ENCODE measurements at places on chromosomes 5 and 9. TPM values are rescaled to one million over a fixed set of nuclear protein-coding genes. Genes with fewer than 3 reads are reported as not detected.

GRCh38 chr9:31697956-31698355 is 686.5 kb upstream of the ACO1 start:
- no peaks in the 10 kb centered on the region for H3K4me1 ChIP-seq
- DNase-seq, result peak; percentile 19
- H3K4me3 ChIP-seq, result no peak overlapping the region
- H3K27me3 ChIP-seq, result no peaks in the 10 kb centered on the region
- H3K36me3 ChIP-seq, result no peaks in the 10 kb centered on the region

GRCh38 chr5:1568201-1568979 is 44.6 kb upstream of the LPCAT1 start:
- peaks cover 27% of the 10 kb centered on the region for H3K4me1 ChIP-seq
- no peak overlapping the region for H3K27ac ChIP-seq
- no peak for DNase-seq
- no peak overlapping the region for H3K4me3 ChIP-seq
- no peaks in the 10 kb centered on the region for H3K27me3 ChIP-seq

The BTNL3 gene
- polyA plus RNA-seq, result not detected

GRCh38 chr5:16178745-16179372 is 732 bp downstream of the MARCHF11 start:
- H3K4me3 ChIP-seq, result peak overlapping the region; percentile 37
- peaks cover 28% of the 10 kb centered on the region for H3K27me3 ChIP-seq
- peak; percentile 89 for DNase-seq
- peaks cover 10% of the 10 kb centered on the region for H3K4me1 ChIP-seq

DNA sequence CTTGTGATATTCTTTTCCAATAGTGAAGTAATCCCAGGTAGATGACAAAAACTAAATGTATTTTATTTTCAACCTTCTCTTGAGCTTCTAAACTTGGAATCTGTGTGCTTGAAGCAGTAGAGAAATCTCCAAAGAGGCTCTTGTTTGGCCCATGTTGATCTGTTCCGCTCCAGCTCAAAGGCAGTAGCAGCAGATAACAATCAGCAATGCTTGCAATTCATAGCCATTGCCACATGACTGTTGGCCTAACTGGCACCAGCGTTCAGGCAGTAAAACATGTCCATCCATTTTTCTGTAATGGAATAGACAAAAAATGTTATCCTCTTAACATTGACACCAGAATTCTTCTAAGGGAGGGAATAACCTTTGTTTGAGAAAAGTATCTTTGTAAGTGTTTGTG is 270.7 kb upstream of the MSX2 start:
- H3K27ac ChIP-seq, result no peak overlapping the region
- H3K27me3 ChIP-seq, result no peaks in the 10 kb centered on the region
- no peaks in the 10 kb centered on the region for H3K36me3 ChIP-seq
- no peak overlapping the region for H3K4me3 ChIP-seq
- no peaks in the 10 kb centered on the region for H3K4me1 ChIP-seq
- DNase-seq, result no peak

The HK3 gene
- polyA plus RNA-seq, result 1.6 TPM

DNA sequence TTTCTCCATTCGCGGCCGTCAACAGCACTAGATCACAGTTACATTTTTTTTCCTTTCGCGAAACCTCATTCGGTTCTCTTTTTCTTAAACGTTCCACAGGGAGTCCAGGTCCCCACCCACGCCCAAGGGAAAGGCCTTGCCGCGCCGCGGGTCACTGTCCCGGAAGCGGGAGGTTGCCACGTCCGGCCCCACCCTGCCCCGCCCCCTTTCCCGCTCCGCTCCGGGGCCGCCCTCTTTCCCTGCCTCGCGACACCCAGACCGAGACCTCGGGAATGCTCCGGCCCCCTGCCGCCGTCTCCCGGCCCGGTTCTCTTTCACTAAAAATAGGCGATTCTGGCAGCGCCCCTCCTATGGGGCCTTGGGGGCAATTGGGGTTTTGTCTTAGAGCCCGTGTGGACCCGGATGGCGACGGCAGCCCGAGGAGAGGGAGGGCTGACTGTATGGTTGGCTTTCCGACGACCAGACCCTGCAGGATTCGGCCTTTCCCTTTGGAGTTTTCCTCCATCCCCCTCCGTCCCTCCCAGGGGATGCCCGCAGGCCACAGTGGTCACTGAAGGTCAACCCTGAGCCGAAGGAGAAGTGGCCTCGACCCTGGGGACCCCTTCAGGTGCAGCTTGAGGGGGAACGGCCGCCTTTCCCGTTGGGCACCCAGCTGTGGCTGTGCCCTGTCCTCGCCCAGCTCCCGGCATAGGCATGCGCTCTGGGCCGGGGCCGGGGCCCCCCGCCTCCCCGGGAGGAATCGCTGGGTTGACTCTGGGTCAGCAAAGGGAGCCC is 2.8 kb upstream of the RACK1 start:
- peak overlapping the region; percentile 96 for H3K27ac ChIP-seq
- H3K4me1 ChIP-seq, result peaks cover 62% of the 10 kb centered on the region
- no peaks in the 10 kb centered on the region for H3K27me3 ChIP-seq
- H3K36me3 ChIP-seq, result peaks cover 7% of the 10 kb centered on the region
- peak; percentile 72 for DNase-seq

The KIF12 gene
- polyA plus RNA-seq, result 4.5 TPM

The DNAJB5 gene
- polyA plus RNA-seq, result 54.6 TPM

DNA sequence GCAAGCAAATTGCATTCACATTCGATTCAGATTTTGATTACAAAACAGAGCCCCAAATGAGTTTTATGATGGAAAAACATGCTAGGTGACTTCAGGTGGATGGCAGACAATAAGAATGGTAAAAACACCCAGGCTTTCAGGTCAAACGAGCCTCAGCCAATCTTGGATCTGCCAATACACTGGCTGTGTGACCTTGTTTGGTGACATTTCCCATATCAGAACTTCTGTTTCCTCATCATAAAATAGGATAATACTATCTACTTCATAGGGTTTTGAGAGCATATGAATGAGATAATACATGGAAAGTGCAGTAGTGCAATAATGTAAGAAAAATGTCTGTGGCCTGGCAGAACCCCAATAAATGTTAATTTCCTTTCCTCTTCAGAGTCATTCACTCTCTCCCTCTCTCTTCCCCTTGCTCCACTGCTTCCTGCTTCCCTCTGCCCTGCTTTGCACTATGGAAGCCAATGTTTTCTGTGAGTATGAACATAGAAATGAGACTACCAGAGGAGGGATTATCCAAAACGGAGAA is 54.7 kb downstream of the SH3RF2 start:
- H3K36me3 ChIP-seq, result no peaks in the 10 kb centered on the region
- H3K4me3 ChIP-seq, result no peak overlapping the region
- no peak for DNase-seq
- no peaks in the 10 kb centered on the region for H3K27me3 ChIP-seq
- H3K27ac ChIP-seq, result no peak overlapping the region
- H3K4me1 ChIP-seq, result no peaks in the 10 kb centered on the region

The ZFP62 gene
- polyA plus RNA-seq, result 41.8 TPM

DNA sequence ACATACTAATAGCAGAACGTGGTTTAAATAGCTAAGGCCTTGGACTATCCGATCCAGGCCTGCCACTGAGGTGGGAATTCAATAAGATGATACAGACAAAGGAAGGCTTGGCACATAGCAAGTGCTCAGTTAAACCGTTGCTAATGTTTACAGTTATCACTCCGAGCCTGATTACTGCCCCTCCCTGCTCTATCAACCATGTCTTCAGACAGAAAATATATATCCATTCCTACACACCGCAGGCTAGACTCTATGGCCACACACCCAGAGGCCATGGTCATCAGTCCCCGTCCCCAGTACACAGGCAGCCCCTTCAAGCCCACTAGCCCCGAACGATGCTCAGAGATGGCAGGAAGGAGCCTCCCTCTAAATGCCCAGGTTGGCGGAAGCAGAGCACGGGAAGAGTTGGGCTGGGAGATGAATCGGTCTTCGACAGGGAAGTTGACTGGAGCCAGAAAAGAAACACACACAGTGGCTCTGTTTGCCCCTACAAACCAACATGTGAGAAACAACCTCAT is 49.7 kb upstream of the STXBP1 start:
- H3K27ac ChIP-seq, result peak overlapping the region; percentile 78
- DNase-seq, result no peak
- no peak overlapping the region for H3K4me3 ChIP-seq
- H3K36me3 ChIP-seq, result peaks cover 29% of the 10 kb centered on the region
- peaks cover 54% of the 10 kb centered on the region for H3K4me1 ChIP-seq
- no peaks in the 10 kb centered on the region for H3K27me3 ChIP-seq

- H3K36me3 ChIP-seq, result no peaks in the 10 kb centered on the region
- no peaks in the 10 kb centered on the region for H3K4me1 ChIP-seq
- no peaks in the 10 kb centered on the region for H3K27me3 ChIP-seq
- DNase-seq, result no peak
- no peak overlapping the region for H3K27ac ChIP-seq
These were observed 138.5 kb upstream of the TYRP1 start for GRCh38 chr9:12554636-12555035.

- H3K4me3 ChIP-seq, result no peak overlapping the region
- no peaks in the 10 kb centered on the region for H3K27me3 ChIP-seq
- no peak overlapping the region for H3K27ac ChIP-seq
- H3K4me1 ChIP-seq, result no peaks in the 10 kb centered on the region
These were observed 229.7 kb downstream of the MRPS30 start for GRCh38 chr5:45038366-45038987.

The C7 gene
- polyA plus RNA-seq, result 25.4 TPM

The GCNT4 gene
- 0.66 TPM for polyA plus RNA-seq

The CYFIP2 gene
- 133 TPM for polyA plus RNA-seq

DNA sequence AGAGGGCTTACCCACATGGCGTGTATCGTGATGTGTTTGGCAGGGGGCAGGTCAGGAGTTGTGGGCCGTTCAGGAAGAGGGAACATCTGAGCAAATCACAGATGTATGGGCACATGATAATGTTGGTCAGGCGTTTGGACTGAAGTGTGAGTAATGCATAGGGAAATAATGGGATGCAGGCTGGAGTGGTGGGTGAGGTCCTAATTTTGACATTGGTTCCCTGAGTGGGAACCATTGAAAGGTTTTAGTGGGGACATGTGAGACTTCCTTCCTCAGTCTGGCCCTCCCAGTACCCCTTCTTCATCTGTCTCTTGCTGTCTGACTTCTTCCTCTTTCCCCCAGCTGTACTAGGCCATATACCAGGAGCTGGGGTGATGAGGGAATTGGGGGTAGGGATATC is 7.6 kb downstream of the OTULIN start:
- H3K36me3 ChIP-seq, result peaks cover 2% of the 10 kb centered on the region
- peaks cover 3% of the 10 kb centered on the region for H3K4me1 ChIP-seq
- H3K4me3 ChIP-seq, result no peak overlapping the region

GRCh38 chr9:16771356-16771755 is 99.1 kb downstream of the BNC2 start:
- H3K27me3 ChIP-seq, result no peaks in the 10 kb centered on the region
- DNase-seq, result no peak
- H3K36me3 ChIP-seq, result no peaks in the 10 kb centered on the region
- H3K4me1 ChIP-seq, result no peaks in the 10 kb centered on the region

DNA sequence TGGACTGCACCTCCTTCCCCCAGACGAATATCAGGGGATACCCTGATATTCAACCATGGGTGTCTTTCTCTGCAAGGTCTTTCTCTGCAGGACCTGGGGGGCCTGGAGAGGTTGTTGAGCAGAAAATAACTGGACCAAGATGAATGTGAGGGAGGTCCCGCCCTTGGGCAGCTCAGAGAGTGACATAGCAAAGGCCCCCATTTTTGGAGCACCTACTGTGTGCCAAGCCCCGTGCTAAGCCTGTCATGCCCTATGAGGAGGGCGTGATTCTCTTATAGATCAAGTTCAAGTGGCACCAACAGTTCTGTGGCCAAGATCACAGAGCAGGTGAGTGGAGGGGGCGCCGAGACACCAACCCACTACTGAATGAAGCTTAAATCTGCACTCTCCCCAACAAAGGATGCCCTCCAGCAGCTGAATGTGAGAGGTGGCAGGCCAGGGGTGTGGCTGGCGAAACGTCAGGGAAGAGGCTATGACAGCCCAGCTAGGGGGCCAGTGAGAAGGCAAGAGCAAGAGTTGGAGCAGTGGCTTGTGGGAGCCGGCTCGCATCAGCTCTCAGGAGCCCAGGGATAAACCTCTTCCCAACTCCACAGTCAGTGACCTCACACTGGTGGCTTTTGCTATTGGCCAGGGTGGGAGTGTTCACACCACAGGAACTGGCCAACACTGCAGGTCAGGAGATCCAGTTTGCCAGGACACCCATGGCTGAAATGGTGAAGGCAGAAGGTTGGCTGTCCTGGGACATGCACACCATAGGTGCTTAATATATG is 5.3 kb downstream of the SARDH start:
- DNase-seq, result no peak
- H3K4me1 ChIP-seq, result peaks cover 24% of the 10 kb centered on the region
- H3K36me3 ChIP-seq, result peaks cover 7% of the 10 kb centered on the region

The CDH18 gene
- 22.1 TPM for polyA plus RNA-seq

GRCh38 chr5:59759600-59760351 is 133.8 kb downstream of the PDE4D start:
- no peak for DNase-seq
- H3K4me3 ChIP-seq, result no peak overlapping the region
- no peak overlapping the region for H3K27ac ChIP-seq
- no peaks in the 10 kb centered on the region for H3K36me3 ChIP-seq

DNA sequence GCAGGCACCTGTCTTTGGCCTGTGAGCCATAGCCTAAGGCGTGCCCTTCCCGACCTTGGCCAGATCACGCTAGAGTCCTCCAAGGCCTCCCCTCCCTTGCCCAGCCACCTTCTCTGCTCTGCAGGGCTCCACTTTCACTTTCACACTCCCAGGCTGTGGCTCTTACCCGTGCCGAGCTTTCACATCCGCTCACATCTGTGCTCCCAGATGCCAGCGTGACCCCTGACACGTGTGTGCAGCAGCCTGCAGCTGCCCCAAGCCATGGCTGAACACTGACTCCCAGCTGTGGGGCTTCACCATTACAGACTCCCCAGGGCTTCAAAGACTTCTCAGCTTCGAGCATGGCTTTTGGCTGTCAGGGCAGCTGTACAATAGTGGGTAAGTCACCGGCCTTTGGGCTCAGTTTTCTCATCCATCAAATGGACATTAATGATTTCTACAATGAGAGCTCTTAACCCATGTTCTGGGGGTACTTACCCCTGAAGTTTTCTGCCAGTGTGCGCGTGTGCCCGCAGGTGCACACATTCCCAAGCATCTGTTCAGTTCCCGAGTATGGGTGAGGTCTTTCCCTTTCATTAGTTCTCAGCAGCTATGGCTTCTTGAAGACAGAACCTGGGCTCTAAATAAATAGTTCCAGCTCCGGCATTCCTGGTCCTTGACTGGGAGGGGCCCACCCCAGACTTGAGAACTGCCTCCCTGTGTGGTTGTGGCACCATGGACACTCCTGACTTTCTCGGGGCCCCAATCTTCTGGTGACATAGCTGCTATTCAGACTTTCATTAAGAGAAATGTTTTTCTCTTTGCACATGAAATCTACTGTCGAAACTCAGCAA is 118.6 kb downstream of the RGS3 start:
- no peak for DNase-seq
- no peak overlapping the region for H3K27ac ChIP-seq
- H3K4me1 ChIP-seq, result peaks cover 21% of the 10 kb centered on the region
- H3K36me3 ChIP-seq, result peaks cover 20% of the 10 kb centered on the region

The ADGRD2 gene
- 29.7 TPM for polyA plus RNA-seq

The TMOD1 gene
- polyA plus RNA-seq, result 104 TPM

DNA sequence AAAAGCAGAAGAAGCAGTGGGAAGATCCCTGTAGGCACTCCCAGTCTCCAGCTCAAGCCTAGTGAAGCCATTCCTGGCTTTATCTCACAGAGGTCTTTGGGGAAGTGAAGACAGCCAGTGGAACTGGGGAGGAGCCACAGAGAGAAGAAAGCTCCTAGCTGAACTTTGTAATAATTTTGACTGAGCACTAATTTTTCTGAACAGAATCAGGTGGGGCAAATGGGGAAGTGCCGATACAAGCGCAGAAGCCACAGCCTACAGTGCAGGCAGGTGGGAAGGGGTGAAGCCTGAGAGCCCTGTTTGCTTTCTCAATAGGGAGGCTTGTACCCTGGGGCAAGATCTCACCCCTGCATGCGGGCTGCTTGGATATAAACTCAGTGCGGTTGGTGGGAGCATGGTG is 48.4 kb upstream of the SNAPC3 start:
- DNase-seq, result no peak
- no peak overlapping the region for H3K4me3 ChIP-seq
- no peak overlapping the region for H3K27ac ChIP-seq
